ENCODE measurements at places on chromosomes 6 and 20.

GRCh38 chr6:41646026-41646795 is 7.9 kb downstream of the MDFI start:
- DNase-seq, result no peak

GRCh38 chr20:20759132-20759531 is 46.7 kb upstream of the RALGAPA2 start:
- DNase-seq, result no peak

GRCh38 chr6:23656255-23657194 is 469.5 kb upstream of the NRSN1 start:
- no peak for DNase-seq

GRCh38 chr6:148629181-148629580 is 117.6 kb upstream of the UST start:
- peak; percentile 67 for DNase-seq

GRCh38 chr6:108559884-108560462 is 744 bp upstream of the FOXO3 start:
- peak; percentile 91 for DNase-seq

GRCh38 chr6:110534731-110535492 is 58.5 kb upstream of the SLC22A16 start:
- DNase-seq, result no peak

DNA sequence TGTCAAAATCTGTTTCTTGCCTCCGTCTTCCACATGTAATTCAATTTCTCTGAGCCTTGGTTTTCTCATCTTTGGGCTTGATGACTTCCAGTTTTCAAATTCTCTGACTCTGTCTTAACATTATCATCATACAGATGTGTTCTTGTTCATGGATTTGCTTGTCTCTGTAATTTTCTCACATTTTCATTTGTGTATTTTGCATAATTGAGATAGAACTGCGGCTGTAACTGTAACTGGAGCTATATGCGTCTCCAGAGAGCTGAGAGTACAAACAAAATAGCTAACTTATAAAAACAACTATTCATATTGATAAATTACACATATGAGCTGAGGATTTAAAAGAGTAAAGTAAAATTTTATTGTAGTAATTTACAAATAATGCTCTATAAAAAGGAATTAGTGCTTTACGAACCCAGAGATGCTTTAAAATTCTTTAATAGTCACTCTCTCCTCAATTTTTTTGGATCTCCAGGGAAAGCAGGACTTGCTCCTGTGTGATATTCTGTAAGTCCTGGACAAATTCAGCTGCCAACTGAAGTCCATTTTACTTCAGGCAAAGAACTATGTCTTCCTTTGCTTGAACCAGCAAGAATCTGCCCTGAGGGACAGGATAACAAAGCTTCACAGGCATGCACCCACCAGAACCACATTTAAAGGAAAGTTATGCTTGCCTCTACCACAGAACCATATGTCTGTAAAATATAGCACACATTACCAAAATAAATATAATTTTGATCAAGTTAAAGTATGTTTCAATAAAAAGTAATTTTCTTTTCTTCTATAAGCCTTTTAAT is 288.3 kb downstream of the KHDC1L start:
- DNase-seq, result no peak

GRCh38 chr6:38714239-38715015 is 684 bp upstream of the DNAH8 start:
- DNase-seq, result no peak

DNA sequence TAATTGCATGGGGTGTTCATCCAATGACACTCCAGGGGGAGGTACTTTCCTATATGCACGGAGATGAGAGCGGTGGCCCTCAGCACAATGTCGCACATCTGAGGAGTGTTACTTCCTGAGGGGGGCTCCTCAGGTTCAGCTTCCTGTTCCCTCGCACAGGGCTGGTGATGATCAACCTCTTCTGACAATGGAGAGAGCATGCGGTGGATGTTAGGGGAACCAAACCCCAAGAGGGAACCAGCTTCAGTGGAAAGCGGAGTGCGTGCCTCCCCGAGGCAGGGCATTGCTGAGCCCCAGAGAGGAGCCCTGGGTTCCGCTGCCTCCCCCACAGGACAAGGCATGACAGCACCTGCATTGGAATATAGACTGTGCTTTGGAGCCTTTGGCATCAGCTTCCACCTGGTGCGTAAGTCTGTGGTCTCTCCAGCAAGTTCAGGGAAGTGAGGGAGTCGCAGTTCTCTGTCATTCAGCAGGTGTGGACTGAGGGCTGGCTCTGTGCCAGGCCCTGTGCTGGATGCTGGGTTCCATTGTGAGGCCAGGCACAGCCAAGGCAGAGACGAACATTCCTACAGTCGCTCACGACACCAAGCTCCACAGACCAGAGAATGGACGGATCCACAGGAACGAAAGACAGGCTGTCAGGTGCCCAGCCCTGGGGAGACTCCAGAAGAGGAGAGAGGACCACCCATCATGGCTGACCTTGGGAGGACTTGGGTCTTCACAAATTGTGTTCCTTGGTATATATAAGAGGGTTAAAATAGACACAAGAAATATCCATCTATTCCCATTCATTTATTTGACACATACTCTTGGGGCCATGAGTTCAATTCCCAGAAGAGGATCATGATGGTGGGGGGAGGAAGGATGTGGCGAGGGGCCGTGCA is 3.9 kb upstream of the ZNF831 start:
- DNase-seq, result no peak

DNA sequence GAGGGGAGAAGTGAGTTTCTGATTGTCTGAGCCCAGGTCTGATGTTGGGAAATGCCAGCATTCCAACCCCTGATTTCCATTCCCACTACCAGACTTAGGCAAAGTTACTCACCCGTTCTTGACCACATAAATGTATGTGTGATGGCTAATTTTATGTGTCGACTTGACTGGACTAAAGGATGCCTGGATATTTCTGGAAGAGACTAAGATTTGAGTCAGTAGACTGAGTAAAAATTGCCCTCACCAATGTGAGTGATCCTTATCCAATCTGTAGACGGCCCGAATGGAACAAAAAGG is 95.8 kb upstream of the TAB2 start:
- no peak for DNase-seq

DNA sequence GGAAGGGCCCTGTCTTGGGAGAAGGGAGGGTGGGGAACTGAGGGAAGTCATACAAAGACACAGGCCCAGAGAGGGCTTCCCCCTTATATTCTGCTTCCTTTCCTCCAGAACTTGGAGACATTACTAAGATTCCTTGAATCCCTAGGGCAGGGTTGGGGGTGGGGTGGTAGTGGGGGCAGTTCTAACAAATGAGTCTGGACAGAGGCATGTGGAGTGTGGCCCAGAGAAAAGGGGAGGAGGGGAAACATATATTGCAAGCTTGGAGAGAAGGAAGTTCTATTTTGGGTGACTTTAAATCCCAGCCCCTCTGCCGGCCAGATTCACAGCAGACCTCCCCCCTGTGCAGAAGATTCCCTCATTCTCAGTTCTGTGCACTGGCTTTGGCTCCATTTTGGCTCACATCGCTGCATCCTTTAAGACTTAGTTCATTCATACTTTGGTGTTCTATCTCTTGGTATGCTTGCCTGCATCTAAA is 43.7 kb downstream of the DAAM2 start:
- peak; percentile 62 for DNase-seq

- no peak for DNase-seq
Observed at GRCh38 chr6:124200661-124201060, 397.0 kb downstream of the NKAIN2 start.

GRCh38 chr6:111872401-111873177 is 663 bp downstream of the FYN start:
- peak; percentile 77 for DNase-seq

DNA sequence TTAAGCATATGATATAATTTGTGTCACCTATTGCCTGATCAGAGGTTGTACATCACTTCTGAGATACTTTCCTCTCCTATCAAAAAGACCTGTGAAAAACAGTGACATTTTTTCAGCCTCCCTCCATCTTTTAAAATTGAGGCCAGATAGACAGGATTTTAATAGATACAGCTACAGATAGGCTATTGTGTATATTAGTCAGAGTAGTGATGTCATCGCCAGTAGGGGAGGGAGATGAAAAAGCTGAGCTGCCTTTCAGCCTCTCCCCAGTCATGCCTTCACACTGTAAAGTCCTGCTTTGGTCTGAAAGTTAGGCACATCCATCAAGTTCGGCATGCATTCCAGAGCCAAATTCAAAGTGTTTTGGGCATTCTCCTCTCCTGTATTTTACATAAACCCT is 7.9 kb upstream of the PABPC1L start:
- DNase-seq, result no peak

DNA sequence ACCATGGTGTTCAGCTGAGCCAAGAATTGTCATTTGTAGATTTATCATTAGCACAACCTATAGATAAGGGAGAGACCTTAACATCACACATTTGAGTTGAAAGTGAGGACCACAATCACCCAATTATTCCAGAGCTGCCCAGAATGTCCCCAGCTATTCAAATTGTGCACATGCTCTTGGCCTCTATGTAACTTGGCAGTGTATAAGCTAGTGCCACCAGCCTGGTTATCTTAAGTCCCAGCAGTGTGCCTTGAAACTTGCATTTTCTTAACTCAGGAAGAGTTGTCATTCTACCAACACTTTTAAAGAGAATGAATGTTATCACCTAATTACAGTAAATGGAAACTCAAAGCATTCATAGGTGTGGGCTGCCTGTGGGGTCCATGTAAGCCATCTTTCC is 191.1 kb downstream of the COL9A1 start:
- no peak for DNase-seq

DNA sequence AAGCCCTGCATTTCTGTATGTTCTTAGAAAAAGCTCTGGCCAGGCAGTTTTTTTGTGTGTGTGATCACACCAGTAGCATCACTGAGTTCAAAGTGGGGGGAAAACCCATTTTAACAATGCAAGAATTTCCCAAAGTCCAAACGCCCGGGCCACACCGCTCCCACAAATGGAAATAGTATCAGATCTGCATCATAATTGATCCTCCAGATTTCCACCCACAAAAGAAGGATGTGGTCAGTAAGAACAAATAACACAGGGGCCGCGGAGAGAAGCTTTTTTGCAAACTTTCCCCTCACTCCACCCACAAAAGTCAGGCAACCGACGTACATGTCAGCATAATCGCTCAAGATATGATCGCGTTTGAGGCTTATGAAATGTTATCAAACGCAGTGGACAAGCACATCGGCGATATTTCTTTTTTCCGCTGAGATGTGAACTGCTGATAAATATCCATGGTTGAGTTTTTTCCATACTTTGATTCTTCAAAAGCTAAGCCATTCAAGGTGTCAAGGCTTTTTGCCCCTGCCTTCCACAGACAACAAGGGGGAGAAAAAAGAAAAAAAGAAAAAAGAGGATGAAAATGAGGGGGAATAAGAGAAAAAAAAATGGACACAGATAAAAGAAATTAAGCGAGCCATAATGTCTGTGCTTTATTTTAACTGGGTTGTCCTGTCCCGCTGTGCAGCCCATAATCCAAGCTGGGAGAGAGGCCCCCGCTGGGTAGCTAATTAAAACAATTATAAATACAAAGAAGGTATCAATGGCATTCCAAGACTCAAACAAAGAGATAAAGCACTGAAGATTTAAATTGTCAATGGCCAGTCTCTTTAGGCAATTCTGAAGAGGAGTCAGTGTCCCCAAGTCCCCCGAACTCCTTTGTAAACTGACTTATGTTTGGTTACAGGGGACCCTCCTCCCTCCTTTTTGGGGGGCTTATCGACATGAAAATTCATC is 143.5 kb downstream of the ZFP64 start:
- peak; percentile 49 for DNase-seq

DNA sequence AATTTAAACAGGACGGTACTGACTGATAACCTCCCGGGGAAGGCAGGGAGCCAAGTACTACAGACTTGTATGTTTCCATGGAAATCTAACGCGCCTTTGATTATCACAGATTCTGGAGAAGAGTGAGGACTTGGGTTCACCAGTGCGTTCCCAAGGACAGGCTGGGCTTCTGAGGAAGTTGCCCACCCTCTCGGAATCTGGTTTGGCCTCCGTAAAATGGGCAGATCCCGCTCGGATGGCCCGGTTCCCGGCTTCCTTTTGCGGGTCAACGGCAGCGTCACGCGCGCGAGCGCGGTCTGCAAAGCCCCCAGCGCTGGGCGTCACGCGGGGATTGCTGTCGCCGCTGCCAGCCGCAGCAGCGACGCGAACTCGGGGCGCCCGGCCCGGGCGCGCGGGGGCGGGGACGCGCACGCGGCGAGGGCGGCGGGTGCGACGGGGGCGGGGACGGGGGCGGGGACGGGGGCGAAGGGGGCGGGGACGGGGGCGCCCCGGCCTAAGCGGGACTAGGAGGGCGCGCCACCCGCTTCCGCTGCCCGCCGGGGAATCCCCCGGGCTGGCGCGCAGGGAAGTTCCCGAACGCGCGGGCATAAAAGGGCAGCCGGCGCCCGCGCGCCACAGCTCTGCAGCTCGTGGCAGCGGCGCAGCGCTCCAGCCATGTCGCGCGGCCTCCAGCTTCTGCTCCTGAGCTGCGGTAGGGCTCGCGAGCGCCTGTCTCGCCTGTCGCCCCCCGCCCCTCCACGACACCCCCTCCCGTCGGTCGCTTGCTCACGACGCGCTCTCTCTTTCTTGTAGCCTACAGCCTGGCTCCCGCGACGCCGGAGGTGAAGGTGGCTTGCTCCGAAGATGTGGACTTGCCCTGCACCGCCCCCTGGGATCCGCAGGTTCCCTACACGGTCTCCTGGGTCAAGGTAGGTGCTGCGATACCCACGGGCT is at the start of gene CD83:
CD83 (plus strand) TSS at position 615 of the 933 bp plus-strand sequence; CDS start at position 655, 40 bp downstream.
- peak; percentile 67 for DNase-seq

DNA sequence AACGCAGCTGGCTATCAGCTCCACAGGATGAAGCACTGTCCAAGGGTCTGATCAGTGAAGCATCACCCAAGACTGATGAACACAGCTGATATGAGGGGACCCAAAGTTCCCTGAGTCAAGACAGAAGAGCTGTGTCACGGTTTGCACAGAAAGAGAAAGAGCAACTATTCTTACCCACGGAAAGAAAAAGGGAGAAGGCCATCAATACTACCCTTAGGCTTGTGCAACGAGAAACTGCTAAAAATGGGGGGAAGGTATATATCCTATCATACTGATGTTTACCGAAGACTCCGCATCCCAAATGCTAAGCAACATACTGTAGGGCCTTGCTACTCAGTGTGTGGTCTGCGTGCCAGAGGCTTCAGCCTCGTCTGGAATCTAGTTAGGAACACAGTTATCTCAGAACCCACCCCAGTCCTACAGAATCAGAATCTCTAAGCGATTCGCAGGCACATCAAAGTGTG is 665 bp downstream of the FASTKD5 start:
- DNase-seq, result peak; percentile 24

- DNase-seq, result no peak
Observed at GRCh38 chr6:56988145-56988544, 33.2 kb downstream of the BEND6 start.

GRCh38 chr6:36556281-36556680 is 9.0 kb upstream of the STK38 start:
- DNase-seq, result no peak

- no peak for DNase-seq
Observed at GRCh38 chr6:158086504-158087223, 81.4 kb downstream of the SERAC1 start.

GRCh38 chr6:144423167-144423566 is 138.0 kb downstream of the UTRN start:
- DNase-seq, result no peak

GRCh38 chr6:158376631-158377081 is 64.4 kb downstream of the TULP4 start:
- DNase-seq, result peak; percentile 83

All from femur (tissue), 1 donor.